ENCODE measurements at places on chromosomes 1 and 21.

- DNase-seq: no peak
Measured at GRCh38 chr1:215457213-215457612, 109.9 kb upstream of the KCTD3 start.

GRCh38 chr1:103122983-103123720, 14.8 kb upstream of the COL11A1 start:
- DNase-seq: no peak

- DNase-seq: no peak
Measured at GRCh38 chr1:29516063-29516820, 279.9 kb downstream of the PTPRU start.

- DNase-seq: no peak
Measured at GRCh38 chr1:53330819-53331218, 2.9 kb upstream of the LRP8 start.

DNA sequence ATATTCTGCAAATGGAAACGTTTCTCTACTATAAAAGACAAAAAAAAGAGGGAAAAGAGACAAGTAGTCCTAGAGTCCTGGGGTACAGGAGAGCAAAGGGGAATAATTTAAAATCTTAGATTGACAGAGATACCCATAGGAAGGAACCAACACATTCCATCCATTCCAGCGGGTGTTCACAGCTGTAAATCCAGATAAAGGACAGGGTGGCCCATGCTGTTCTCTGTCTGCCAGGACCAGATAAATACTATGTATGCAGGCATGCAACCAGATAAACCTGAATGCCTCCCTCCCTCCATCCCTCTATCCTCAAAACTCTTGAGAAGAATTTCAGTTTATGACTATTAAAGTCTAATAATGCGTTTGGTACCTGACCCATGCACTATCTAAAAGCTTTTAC, 131.8 kb downstream of the PTPN14 start:
- DNase-seq: no peak

DNA sequence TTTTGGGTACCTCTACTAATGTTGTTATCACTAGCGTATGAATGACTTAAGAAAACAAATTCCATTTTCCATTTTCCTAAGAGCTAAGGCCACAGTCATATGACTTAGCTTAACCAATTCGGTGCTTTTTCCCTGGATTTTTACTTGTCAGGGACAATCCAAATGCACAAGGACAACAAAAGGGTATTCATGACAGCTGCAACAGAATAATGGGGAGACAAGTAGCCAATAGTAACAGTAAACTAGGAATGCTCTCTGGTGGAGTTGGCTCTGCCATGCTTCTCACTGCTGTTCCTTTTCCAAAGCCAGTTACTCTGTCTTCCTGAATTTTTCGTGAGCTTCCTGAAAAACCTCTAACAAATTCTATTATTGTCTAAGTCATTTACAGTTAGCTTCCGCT, 52.9 kb downstream of the LRRIQ3 start:
- no peak for DNase-seq

- DNase-seq: peak; percentile 92
Measured at GRCh38 chr21:33682992-33683627, 40.8 kb downstream of the ITSN1 start.

DNA sequence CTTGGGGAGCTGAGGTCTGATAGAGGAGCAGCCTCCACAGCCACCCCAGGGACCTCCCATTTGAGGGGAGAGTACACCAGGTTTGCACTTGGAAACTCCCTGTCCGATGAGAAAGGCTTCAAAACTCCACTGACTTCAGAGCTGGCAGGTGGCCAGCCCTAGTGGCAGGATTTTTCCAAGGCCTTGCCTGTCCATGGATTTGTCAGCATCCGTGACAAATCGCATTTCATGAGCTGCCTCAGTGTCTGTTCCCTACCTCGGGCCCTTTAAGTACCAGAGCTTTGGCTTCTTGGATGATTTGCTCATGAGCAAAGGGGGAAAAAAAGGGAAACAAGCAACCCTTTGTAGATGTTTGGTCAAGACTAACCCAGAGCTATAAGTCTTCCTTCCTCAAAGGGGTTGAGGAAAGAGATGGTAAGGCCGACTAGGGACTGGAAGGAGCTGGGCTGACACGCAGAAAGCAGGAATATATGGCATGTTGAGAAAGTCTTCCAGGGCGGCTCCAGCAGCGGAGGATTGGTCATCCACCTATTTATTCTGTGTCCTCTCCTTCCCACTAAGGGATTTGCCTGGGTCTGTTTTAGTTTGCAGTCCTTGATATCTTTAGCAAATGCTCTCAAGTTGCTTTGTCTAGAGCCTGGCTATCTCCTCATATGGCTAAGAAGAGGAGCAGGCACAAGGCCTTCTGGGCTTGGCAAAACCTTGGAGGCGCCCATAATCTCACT, 2.7 kb upstream of the HSPG2 start:
- DNase-seq: peak; percentile 97

DNA sequence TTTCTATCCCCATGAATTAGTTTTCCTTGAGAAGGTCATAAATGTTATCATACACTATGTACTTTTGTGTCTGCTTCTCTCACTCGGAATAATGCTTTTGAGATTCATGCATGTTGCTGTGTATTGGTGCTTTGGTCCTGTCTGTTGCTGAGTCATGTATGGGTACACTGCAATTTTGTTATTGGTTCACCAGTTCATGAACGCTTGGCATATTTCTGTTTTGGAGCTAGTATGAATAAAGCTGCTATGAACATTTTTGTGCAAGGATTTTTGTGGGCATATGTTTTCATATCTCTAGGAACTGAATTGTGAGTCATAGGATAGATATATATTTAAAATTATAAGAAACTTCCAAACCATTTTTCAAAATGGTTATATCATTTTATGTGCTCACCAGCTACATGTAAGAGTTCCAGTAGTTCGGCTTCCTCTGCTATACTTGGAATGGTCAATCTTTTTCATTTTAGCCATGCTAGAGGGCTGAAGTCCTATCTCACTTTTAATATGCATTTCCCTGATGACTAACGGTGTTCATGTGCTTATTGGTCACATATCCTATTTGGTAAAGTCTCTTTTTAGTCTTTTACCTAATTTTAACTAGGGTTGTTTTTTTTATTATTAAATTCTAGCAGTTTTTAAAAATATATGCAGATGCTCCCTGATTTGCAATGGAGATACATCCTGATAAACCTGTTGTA, 38.2 kb downstream of the ETS2 start:
- DNase-seq: peak; percentile 69

DNA sequence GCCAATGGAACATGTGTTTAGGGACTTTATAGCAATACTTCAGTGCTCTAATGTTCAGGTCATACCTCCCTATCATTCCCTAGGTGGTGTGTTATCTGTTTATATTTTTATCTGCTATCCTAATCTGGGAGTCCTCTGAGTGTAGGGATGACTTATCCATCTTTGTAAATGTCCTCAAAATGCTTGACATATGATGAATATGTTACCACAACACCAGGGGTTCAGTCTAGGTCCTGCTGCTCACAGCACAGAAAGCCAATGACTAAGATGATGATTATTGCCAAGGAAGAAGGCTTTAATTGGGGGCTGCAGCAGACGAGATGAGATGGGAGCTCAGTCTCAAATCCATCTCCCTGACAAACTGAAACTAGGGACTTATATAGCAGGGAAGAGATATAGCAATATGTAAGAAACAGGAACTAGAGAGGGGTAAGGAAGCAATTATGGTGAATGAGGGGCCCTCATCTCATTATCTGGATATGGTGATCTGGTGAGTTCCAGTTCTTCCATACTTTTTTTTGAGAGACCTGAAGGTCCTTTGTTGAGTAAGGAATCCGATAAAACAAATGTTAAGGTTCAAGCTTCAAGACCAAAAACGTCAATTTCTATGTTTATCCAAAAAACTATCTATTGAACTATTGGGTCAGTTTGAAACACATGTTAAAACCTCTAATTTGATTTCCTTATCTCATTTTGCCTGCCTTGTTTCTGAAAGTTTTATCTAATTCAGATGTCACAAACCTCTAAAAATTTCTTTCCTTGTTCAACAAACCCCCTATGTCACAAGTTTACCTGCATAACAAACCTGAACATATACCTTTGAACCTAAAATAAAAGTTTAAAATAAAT, 256.7 kb upstream of the CACYBP start:
- peak; percentile 63 for DNase-seq

DNA sequence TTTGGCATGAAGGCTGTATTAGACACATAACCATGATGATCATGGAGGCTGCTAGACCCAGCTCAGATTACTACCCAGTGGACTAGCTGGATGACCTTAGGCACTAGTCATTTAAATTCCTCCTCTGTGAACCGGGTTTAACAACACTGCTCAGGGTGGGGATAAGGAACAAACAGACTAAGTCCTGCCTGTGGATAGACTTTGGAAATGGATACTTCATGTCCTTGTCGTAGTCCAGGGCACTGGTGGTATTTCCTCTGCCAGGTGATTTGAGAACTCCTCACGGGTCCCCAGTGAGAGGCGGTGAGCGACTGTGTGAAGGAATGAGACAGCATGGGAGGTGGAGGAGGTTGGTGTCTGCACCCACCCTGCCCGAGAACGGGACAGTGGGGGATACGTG, 72.9 kb upstream of the SELENON start:
- no peak for DNase-seq

- no peak for DNase-seq
Measured at GRCh38 chr1:185816460-185816859, 82.3 kb downstream of the HMCN1 start.

DNA sequence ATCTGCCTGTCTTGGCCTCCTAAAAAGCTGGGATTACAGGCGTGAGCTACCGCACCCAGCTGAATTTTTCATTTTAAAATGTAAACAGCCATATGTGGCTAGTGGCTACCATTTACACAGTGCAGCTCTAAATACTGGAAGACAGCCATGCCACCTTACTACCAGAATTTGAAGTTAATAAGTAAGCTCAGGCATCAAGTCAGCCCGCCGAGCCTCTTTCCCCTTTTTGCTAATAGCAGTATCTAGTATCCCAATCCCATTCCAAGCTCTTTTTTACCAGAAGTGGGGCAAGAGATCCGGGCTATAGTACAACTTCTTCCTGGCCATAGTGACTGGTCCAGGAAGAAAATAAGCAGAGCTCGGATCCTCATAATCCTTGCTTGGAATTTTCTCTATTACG, 15.1 kb downstream of the TAF13 start:
- no peak for DNase-seq

GRCh38 chr1:212666116-212666775, 33.4 kb downstream of the BATF3 start:
- DNase-seq: no peak

DNA sequence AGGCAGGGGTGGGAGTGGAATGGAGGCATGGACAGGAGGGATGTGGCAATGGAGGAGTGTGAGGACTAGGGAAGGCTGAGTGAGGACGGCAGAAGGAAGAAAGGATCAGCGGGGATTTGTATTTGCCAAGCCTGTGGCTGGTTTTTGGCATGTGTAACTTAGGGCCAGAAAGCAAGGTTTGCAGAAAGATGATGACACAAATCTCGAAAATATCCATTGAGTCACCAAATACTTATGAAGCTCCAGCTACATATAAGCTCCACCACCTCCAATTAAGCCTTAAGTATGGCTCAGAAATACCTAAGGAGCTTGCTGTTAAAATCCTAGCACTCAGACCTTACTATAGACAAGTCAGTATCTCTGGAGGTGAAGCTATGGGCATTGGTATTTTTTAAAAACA, 90.1 kb downstream of the OMA1 start:
- peak; percentile 5 for DNase-seq

- no peak for DNase-seq
Measured at GRCh38 chr1:34028381-34029055, 136.5 kb downstream of the CSMD2 start.

- DNase-seq: peak; percentile 89
Measured at GRCh38 chr1:67726224-67726623, 41.2 kb downstream of the GADD45A start.

GRCh38 chr21:42847726-42848125, 31.6 kb downstream of the WDR4 start:
- DNase-seq: no peak

- DNase-seq: no peak
Measured at GRCh38 chr1:220325306-220325995, 53.2 kb upstream of the RAB3GAP2 start.

- no peak for DNase-seq
Measured at GRCh38 chr1:9013819-9014218, 12.4 kb downstream of the SLC2A7 start.

DNA sequence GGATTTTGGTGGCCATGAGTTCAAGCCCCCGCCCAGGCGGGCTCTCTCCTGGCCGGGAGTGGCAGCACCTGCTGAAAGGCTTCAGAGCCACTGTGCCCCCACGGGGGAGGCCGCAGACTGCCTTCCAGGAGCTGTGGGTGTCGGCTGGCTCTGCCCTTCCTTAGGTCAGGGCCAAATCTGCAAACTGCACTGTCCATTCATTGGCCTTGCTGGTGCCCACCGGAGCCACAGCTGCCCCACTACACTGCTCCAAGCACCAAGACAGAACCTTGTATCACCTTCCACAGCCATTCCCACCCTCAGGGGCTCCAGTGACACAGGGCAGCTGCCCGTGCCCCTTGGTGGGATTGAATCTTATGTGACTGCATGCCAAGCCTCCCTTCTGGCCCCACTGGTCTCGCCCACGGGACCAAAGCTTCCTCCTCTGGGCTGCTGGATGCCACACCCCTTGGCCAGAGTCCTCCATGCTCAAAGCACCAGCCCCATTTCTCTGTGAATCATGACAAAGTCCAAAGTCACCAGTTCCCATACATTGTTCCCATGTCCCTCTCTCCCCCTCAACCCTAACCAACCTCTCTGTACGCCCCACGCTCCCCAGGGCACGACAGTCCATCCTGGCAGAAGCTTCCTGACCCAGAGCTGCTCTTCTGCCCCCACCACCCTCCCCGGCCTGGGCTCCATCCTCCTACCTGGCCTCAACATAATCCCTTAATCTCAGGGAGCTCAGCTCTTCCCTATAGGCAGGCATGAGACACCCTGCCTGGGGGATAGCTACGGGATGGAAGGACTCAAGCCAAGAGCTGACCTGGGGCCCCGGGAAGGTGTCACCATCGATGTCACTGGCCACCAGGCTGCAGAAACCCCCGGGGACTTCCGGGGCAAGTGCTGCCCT, 20.9 kb upstream of the GPR153 start:
- no peak for DNase-seq

DNA sequence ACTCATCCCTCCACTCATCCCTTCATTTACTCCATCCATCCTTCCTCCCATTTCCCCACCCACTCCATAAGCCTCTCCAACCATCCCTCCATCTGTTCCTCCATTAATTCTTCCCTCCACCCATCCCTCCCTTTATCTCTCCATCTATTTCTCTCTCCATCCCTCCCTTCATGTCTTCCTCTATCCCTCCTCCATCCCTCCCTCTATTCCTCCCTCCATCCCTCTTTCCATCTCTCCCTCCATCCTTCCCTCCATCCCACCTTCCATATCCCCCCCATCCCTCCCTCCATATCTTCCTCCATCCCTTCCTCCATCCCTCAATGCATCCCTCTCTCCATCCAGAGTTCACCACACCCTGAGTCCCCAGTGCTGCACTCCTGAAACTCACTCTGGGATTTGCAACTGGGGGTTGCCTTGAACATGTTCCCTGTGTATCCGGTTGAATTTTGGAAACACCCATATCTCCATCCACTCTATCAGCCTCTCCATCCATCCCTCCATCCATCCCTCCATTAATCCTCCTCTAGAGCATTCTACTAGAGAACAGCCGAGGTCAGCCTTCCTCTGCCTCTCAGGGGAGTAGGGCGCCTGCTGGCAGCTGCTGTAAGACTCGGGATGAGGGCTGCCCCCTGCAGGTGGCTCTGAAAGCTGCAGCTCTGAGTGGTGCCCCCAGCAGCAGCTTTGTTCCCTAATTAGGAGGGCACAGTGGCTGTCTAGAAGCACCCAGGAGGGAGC, 39.4 kb downstream of the ABCG1 start:
- peak; percentile 50 for DNase-seq

GRCh38 chr21:38914528-38915293, 109.0 kb downstream of the ETS2 start:
- peak; percentile 24 for DNase-seq

- DNase-seq: peak; percentile 100
Measured at GRCh38 chr1:53145942-53146708, 3.7 kb upstream of the SLC1A7 start.

- no peak for DNase-seq
Measured at GRCh38 chr21:15797577-15798363, 68.0 kb downstream of the USP25 start.

Data from ELR (cell line).